Islet precursor cell (in vitro differentiated cells): ENCODE measurements at places on chromosomes 4 and X.

DNA sequence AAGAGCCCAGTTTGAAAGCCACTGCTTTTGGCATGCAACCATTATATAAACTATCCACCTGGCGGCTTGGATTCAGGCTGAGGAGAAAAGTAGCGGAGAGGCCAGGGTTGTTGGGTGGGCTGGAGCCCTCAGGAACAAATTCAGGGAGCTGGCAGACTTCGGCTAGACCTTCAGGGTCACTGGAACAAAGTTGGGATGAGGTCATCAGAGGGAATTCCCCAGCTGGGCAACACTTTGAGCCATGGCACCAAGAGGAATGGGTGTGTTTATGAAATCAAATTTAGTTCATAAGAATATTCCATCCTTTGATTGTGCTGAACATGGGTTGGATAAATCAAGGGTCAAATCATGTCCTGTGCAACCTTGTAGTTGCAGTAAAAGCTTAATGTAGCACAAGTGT, 22.0 kb downstream of the MTMR1 start:
- no peak for DNase-seq

DNA sequence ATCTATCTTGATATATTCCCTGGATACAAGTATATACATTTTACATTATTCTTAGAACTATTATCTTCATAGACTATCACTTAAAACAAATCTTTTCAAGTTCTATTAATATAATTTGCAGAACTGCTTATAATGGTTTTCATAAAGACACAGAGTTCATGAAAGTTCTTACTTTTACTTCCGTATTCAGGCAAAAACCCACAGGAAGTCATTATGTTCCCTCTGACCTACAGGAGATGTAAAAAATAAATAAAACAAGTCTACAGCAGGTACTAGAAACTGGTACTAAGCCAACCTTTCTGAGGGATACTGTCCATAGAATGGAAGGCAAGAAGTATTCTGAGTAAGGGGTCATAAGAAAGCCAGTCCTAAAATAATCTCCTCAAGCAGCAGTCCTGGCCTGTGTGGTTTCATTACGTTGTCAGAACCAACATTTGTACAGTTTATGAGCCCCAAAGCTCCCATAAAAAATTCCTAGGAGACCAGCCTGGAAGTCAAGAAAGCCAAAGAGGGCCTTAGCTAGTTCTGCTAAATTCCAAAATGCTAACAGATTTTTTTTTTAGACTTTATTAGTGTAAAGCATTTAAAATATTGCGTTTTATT, 68.6 kb downstream of the CAMK2D start:
- no peak for DNase-seq

- DNase-seq, result no peak
Measured at GRCh38 chr4:2413821-2414610, 4.4 kb downstream of the ZFYVE28 start.

DNA sequence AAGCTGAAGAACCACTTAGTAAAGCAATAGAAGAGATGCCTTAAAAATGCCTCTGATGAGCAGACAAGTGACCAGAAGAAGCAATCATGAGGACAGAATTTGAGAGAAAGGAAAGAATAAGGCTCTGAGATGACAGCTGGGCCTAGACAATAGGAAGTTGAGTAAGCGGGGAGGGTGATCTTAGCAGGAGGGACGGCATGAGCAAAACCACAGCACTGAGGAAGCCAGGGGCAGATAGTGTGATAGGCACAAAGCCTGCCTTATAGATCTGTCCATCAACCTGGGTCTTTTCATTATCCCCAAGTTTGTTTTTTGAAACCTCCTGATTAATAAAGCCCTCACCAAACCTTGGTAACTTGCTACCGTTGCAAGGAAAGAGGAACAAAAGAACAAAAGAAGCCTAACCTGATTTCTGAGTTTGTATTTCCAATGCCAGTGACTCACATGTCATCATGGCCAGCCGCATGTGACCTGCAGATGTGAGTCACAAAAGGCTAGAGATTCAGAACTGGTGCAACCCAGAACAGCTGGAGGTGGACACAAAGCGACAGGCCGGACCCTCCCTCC, 55.7 kb upstream of the PPARGC1A start:
- DNase-seq, result peak; percentile 84

GRCh38 chrX:102711872-102712215, 404 bp upstream of the GPRASP2 start:
- DNase-seq, result no peak

DNA sequence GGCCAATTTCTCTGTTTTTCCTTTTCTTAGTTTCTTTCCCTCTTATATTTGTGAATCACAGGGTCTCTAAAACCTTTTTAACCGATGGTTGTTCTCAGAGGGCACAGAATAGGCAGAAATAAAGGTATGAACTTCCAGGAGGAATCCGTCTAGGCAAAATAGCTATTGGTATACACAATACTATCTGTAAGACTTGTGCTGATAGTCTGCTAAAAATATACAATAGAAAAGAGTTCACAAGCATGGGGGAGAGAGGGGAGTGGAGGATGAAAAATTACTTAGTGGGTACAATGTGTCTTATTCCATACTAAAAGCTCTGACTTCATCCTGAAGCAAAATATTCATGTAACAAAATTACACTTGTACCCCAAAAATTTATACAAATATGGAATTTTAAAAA, 30.2 kb downstream of the ANTXR2 start:
- DNase-seq, result no peak

DNA sequence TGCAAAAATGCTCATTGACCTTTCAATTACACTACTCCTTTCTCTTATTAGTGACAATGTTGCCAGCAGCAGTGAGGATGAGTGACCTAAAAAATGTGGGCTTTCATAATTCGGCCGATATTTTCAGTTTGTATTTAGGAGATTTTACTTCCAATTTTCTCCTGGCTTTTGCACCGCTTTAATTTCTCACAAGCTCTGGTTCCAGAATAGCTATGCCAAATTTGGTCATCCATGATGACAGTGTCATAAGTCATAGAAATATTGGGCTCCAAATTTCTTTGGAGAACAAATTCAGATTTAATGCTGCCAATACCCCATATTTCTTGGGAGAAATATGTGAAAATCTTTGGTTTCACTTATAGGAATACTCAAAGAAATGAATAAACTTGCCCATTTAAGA, 187.7 kb upstream of the HCCS start:
- DNase-seq, result no peak

- no peak for DNase-seq
Measured at GRCh38 chr4:189659287-189659686, 281.4 kb upstream of the FRG1 start.

DNA sequence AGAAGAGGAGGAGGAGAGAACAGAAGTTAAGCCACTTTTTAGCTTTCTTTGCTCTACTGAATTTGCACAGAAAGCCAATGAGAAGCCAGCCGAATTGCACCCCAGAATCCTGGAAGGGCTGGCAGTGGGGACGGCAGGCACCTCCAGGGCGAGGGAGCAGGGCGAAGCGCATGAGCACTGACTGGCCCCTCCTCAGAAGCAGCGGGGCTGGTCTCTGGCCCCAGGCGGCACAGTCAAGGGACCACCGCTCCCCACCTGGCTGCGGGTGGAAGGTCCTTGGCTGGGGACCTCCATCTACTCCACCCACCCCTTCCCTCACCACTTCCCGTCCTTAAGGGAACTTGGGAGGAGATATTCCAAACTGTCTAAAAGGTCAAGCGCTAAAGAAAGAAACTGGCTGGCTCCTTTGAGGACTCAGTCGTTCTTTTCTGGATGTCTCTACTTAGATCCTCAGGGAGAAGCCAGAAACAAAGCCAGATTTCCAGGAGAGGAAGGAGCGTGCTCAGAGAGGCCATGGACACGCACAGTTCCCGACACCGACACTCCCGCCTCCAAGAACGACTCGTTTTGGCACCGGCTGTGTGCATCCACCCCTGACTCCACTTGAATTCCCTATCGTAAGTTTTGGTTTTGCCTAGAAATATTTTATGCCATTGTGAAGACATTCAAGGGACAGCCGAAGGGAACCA, 59.5 kb upstream of the CRMP1 start:
- peak; percentile 35 for DNase-seq

DNA sequence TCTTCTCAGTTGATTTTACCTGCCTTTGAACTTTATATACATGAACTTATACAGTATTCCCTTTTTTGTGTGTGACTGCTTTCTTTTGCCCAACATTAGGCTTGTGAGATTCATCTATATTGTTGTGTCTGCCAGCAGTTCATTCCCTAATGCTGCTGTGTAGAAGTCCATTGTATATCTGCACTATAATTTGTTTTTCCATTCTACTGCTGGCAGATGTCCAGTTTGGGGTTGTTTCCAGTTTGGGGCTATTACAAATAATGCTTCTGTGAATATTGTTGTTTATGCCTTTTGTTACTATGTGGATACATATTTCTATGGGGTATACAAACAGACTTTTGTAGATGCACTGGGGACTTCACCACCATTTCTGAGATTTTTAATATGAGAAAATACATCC, 268.4 kb downstream of the DCTD start:
- no peak for DNase-seq

- no peak for DNase-seq
Measured at GRCh38 chrX:134741746-134742145, 83.5 kb upstream of the PLAC1 start.

GRCh38 chr4:186693159-186693815, 30.4 kb downstream of the FAT1 start:
- no peak for DNase-seq

DNA sequence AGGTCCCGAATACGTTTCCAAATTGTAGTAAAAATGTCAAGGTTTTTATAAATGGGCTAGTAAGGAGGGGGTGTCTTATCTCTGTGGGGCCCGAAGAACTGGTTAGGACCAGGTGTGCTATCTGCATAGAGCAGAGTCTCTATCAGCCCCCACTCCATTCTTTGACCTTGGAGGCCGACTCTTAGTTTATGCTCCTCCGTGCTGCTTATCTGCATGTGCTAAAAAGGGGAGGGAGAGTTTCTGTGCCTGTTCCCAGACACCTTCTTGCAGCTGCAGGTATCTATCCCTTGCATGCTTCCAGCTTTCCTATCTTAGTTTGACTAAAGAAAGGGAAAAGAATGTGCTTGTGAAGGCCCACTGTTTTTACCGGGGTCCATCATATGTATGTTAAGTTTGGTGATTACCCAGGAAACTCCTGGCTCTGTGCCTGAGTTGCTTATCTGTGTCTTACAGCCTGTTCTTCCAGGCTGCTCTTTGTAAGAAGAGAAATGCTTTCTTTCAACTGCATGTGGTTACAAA, 28.6 kb upstream of the NAF1 start:
- DNase-seq, result no peak

DNA sequence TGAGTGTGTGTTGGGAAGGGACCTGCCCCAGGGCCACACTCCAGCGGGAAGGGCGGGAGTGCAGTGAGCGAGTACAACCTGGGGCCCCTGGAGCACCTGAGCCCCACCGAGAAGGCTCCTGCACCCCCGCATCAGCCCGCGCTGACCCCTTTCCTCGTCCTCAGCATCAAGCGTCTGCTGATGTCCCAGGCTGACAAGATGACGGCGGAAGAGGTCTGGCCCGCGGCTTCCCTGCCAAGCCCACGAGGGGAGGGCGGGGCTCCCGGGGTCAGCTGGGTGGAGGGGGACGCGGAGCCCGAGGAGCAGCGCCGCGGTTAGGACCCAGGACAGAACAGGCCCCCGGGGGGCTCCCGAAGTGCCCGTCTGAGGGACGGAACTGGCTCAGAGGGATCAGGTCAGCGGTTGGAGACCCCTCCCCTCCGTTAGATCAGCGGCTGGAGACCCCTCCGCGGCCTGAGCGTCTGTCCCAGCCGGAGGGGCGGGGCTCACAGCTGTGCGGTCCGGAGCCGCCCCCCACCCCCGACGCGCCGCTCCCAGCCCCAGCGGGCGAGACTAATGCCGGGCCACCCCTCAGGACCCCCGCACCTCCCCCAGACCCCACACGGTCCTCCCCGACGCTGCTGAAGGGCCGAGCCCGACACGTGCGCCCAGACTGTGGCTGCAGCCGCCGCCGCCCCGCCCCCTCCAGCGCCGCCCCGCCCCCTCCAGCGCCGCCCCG, 6.7 kb downstream of the MYL5 start:
- peak; percentile 90 for DNase-seq

DNA sequence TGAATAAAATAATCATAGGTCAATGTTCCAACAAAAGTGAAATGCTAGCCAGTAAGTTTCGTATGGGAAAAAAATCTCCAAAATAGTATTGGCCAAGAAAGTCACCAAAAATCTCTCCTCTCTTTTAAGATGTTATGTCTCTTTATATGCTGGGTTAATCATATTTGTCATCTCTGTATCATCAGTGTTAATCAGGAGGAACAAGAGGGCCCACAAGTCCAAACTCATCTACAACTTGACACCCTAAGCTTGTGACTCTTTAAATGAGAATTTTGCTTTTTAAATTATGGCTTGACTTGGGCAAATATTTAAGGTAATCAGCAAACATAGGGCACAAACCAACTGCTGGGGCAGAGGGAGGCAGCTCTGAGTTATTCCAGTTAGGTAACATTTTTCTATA, 75.5 kb downstream of the AMMECR1 start:
- no peak for DNase-seq

- DNase-seq, result peak; percentile 41
Measured at GRCh38 chr4:6229671-6230501, 29.5 kb upstream of the JAKMIP1 start.

GRCh38 chr4:143232277-143232676, 47.6 kb downstream of the USP38 start:
- no peak for DNase-seq

- no peak for DNase-seq
Measured at GRCh38 chr4:102343964-102344519, 1.2 kb downstream of the SLC39A8 start.

DNA sequence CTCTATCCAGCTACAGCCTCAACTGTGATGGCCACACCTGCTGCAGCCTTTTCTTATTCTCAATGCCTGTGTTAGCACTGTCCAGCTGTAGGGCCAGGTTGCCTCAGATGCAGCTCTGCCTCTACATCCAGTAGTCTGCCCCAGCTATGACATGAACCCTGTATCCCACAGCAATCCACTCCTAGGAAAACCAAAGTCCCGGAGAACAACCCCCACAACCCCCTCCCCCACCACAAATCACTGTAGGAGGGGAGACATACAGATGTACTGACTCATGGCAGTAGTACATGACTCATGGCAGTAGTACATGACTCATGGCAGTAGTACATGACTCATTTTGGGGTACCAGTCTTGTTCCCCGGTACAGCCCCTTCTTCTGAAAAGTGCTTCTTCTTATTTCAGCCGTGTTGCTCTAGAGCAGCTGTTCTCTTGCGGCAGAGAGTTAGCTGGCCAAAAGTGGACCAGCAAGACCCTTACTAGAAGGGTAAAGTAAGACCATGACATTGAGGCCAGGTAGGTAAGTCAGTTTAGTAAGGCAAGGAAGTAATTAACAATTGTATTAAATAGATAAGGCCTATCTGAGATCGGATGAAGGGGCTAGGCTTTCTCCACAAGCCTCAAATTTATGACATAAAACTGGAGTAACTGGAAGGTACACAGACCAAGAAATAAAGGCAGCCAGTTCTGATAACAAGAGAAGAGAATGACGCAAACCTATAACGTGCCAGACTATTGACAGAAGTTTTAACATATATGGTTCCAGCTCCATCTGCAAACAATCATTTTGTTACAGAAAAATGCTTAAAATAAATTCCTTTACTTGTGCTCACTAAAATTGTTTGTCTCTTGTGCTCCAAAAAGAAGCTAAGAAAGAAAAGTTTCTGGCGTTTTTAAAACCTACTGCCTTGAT, 221.4 kb downstream of the TACR3 start:
- DNase-seq, result peak; percentile 72

- no peak for DNase-seq
Measured at GRCh38 chrX:17579026-17579425, 158.3 kb upstream of the SCML1 start.
